Stimulated activated CD8-positive, alpha-beta memory T cell treated with anti-CD3 and anti-CD28 coated beads, Interleukin-7, amount 100 ng/mL, for 48 hours (primary cell): ENCODE measurements at places on chromosomes 13 and 19.

DNA sequence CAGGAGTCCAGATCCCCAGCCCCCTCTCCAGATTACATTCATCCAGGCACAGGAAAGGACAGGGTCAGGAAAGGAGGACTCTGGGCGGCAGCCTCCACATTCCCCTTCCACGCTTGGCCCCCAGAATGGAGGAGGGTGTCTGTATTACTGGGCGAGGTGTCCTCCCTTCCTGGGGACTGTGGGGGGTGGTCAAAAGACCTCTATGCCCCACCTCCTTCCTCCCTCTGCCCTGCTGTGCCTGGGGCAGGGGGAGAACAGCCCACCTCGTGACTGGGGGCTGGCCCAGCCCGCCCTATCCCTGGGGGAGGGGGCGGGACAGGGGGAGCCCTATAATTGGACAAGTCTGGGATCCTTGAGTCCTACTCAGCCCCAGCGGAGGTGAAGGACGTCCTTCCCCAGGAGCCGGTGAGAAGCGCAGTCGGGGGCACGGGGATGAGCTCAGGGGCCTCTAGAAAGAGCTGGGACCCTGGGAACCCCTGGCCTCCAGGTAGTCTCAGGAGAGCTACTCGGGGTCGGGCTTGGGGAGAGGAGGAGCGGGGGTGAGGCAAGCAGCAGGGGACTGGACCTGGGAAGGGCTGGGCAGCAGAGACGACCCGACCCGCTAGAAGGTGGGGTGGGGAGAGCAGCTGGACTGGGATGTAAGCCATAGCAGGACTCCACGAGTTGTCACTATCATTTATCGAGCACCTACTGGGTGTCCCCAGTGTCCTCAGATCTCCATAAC, at the start of gene APOE:
Gene APOE (plus strand): TSS at position 360 of the 724 bp plus-strand sequence. CDS start 829 bp downstream, outside the sequence.
- DNase-seq: no peak

DNA sequence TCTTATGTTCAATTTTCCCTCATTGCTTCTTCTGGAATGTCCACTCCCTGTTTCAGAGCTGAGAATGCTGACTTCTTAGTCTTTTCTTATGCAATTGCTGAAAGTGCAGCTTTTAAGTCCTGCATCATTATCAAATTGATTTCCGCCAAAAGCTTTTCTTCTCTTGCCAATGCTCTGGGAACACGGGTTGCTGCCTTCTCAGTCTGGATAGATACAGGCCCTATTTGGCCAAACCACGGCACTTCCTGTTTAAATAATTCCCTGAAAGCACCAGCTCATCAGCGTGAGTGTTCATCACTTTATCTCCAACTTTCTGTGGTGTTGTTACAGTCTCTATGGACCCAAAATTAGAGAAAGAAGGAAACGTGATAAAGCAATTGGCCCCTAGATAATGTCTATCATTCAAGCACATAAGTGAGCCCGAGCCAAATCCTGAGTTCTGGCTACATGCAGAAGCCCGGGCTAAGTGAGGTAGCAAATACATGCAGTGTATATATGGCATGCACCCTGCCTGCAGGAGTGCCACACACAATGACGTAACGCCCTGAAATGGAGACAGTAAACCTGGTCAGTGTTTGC, 85.7 kb downstream of the CYSLTR2 start:
- no peak for DNase-seq

DNA sequence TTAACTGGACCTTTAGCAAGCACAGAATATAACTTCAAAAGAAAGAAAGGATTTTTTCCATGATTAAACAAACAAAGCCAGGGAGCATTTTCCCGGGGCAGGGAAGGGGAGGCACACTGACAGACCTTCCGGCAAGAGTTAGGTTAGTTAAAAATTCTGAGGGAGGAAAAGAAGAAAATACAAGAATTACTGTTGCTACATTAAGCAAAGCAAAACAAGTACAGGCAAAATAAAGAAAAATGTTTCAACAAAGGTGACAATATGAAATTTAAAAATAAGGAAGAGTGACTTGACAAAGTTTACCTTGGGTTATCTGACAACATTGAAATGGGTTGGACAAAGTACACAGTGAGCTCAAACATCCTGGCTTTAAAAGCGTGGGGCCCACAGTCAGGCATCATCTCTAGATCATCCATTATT, 51.5 kb downstream of the KLF12 start:
- DNase-seq: no peak

DNA sequence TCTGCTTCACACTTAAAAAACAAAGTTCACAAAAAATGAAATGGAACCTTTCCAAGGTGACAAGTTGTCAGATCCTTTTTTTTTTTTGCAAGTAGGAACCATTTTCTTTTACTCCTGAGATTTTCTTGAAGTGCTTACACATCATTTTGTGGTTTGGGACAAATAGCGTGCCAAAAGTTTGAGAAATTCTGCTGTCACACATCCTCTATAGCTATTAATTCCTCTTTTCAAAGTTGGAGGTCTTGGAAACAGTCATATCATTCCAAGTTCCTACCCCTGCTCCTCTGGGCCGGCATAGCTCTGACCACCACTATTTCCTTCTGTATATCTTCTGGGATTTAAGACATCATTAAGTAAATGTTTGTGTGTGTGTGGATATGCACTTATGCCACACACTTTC, 421.6 kb upstream of the SLC10A2 start:
- DNase-seq: no peak

GRCh38 chr13:99290894-99291293, 16.3 kb downstream of the GPR183 start:
- no peak for DNase-seq
